ENCODE measurements at places on chromosomes 3 and 15.

GRCh38 chr3:55270976-55271375, 216.1 kb downstream of the WNT5A start:
- no peak for DNase-seq

DNA sequence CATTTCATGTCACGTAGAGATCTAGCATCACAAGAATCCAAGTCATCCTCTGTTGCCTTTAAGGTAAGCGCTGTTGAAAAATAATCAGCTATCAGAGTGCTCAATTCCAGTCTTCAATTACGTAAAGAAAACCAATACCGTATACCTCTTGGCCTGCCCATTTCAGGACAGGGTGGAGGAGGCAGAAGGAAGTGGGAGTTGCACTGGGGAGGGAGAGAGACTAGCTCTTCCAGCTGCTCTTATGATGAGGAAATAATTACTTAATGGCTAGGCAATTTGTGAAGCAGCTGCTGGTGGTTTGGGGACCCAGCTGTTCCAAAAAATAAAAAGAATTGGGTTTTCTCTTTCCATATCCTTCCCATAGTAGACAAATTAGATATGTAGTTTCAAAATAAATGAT, 365.8 kb upstream of the MCTP2 start:
- no peak for DNase-seq

- no peak for DNase-seq
These were observed 357.9 kb downstream of the LSAMP start for GRCh38 chr3:116087426-116087825.

GRCh38 chr15:80251428-80252120, 439 bp downstream of the CTXND1 start:
- no peak for DNase-seq

GRCh38 chr3:73729969-73730440, 105.3 kb upstream of the PDZRN3 start:
- no peak for DNase-seq

DNA sequence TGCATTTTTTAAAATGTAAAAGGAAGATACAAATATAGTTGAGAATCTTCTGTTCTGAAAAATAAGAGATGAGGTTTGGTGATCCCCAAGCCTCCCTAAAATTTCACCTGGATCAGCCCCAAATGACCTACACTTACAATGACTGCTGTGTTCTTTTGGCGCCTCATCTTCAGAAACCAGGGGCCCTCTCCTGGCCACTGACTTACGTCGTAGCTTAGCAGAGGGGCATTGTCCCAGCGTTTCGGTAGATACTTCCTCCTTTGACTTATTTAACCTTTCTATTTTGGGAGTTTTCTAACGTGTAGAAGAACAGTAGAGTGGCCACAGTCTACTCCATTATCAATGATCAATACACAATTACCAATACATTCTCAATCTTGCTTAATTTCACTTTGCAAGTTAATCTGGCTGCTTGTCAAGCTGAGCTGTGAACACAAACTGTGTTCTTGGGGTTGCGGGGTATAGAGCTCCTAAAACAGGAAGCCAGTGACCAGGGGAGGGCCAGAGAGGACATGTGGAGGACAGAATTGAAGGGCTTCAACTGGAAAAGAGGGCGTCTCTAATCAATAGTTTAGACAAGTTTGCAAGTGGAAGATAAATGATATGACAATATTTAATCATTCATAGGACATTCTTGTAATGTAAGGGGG, 419.5 kb downstream of the LPP start:
- DNase-seq, result no peak

GRCh38 chr15:52137432-52138357, 25.1 kb upstream of the BCL2L10 start:
- DNase-seq, result no peak
